KG1 (cell line): ENCODE measurements at places on chromosomes 12 and 14.

DNA sequence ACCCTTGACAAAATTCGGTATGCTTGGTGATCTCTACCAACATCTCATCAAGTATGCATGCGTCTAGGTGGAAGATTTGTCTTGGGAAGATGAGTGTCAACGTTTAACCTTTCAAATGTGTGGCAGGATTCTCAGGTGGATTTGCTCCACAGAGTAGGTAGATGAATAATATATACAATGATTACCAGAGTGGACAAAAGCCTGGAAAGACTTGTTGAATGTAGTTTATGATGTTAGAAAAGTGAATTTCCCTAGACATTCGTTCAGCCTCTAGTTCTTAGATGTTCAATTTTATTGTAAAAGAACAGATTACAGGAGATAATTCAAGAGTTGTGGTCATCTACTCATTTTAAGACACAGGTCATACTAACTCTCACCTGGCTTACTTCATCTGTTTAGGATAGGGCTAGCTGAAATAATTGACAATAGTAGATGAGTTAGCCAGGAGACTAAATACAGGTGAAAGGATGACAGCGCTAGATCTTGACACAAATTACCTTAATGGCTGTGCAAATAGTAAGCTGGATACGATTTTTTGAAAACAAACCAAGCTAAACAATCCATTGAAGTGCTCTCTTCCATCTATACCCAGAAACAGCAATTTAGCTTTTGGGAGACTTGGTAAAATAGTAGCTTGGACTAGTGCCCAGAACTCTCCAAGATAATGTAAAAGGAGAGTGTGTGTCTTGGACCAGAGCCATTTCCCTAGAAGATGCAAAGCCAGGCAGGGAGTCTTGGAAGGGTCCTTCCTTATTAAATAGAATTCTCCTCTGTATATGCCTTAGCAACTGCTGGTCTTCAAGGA lies 168.0 kb downstream of the DACT1 start:
- no peak for DNase-seq

GRCh38 chr12:102021540-102022246 lies 40.1 kb downstream of the WASHC3 start:
- no peak for DNase-seq

DNA sequence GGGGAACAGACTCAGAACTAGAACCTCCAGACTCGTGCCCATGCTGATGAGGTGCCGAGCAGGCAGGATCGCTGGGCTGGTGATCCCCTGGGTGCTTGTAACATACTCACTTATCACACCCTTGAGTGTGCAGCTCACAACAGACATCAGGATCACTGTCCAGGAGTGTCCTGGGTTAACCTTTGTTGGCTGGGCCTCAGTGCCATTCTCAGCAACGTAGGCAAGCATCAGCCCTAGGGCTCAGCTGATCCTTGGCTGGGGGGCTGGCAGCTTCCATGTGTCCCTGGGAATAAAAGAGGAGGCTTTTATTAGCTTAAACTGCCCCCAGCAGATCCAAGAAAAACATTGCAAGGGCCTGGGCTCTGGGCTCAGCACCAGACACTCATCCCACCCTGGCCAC lies 1.6 kb downstream of the TMEM229B start:
- no peak for DNase-seq

- peak; percentile 18 for DNase-seq
Measured at GRCh38 chr14:76782885-76783566, 21.8 kb downstream of the VASH1 start.

- DNase-seq, result no peak
Measured at GRCh38 chr14:75046899-75047298, 4.4 kb downstream of the MLH3 start.
